M059J (cell line): ENCODE measurements at places on chromosomes 7 and 10. TPM values are rescaled to one million over a fixed set of nuclear protein-coding genes. Genes with fewer than 3 reads are reported as not detected.

DNA sequence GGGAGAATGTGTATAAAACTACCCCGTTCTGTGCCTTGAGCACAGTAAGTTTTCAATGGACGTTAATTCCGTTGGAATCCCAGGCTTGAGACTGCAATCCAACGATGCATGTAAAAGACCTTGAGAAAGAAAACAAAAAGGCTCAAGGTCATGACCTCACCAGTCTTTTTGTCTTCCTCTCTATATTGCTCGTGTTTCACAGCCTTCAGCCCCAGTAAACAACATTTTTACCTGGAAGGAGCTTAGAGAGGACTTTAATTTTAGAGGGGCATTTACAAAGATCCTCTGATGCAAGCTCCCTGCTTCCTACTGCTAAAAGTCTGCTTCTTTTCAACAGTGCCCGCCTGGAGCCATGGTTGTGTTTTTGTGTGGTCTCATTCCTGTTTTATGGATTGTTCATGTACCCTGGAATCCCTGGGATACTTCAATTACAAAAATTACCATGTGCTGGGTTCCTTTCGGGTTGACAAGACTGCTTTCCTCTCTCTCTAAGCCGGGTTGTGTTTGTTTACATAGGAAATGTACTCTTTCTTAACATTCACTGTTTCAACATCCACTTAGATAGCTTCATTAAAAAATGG, 320.1 kb upstream of the NFE2L3 start:
- no peak for DNase-seq

- peak; percentile 10 for DNase-seq
Measured at GRCh38 chr7:114405427-114405826, 9.2 kb upstream of the FOXP2 start.

DNA sequence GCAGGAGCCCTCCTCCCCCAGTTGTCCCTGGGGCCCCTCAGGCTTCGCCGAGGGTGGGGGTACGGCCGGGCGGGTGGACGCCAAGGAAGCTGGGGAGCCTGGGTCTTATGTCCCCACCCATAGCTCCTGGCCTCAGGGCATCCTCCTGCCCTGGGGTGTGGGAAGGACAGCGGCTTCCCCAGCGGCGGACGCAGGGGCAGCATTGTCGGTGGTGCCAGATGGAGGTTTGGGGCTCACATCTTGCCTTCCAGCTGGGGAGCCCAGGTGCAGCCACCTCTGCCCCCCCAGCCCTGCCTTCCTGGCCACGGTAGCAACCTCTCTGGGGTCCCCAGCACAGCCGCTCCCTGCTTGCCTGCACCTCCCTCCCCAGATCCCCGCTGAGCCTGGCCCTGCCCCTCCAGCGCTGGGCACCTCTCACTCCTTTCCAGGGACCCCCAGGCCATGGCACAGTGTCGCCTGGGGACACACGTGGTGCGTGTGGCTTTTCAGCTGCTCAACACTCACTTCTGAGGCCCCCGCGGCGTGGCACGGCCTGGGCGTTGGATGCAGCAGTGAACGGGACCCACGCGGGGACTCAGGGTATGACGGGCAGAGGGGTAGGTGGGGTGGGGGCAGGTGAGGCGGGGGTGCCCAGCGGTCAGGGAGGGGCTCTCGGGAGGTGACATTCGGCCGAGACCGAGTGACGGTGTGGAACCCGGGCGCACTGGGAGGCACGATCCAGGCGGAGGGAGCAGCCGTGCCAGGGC, 53.1 kb downstream of the UNCX start:
- no peak for DNase-seq

The LZTS2 gene
- 25.8 and 61.5 TPM in 2 replicates for total RNA-seq

The CREB5 gene
- total RNA-seq, result 4.2 and 10.5 TPM in 2 replicates
